Neural crest cell (in vitro differentiated cells): ENCODE measurements at places on chromosomes 1 and 21. TPM values are rescaled to one million over a fixed set of nuclear protein-coding genes. Genes with fewer than 3 reads are reported as not detected.

The LRRC38 gene
- not detected in 2 replicates for total RNA-seq

The PTPN7 gene
- total RNA-seq = not detected in 2 replicates

The CD48 gene
- not detected in 2 replicates for total RNA-seq

The AMPD1 gene
- total RNA-seq = not detected in 2 replicates

The CELA3B gene
- total RNA-seq = not detected in 2 replicates

DNA sequence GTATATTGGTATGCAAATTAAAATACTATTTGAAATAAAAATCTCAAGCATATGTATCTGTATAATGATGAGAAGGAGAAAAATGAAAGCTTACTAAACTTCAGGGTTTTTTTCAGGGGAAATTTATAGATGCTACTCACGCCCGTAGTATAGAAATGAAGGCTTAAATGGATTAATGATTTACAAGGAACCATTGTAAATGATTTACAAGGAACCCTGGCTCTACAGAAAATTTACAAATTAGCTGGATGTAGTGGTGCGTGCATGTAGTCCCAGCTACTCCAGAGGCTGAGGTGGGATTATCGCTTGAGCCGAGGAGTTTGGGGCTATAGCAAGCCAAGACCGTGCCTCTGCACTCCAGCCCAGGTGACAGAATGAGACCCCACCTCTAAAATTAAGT lies 150.5 kb downstream of the PCBP3 start:
- DNase-seq = no peak

DNA sequence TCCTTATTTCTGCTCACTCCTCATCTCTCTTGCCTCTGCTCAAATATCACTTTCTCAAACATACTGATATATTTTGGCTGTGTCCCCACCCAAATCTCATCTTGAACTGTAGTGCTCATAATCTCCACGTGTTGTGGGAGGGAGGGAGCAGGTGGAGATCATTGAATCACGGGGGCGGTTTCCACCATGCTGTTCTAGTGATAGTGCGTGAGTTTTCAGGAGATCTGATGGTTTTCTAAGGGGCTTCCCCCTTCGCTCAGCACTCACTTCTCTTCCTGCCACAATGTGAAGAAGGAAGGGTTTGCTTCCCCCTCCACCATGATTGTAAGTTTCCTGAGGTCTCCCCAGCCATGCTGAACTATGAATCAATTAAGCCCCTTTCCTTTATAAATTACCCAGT lies 26.6 kb downstream of the ZBTB8OS start:
- DNase-seq = no peak

- no peak for DNase-seq
Observed at GRCh38 chr1:186578325-186579016, 101.8 kb downstream of the PTGS2 start.

- no peak for DNase-seq
Observed at GRCh38 chr1:40092706-40093639, 4.1 kb downstream of the PPT1 start.

DNA sequence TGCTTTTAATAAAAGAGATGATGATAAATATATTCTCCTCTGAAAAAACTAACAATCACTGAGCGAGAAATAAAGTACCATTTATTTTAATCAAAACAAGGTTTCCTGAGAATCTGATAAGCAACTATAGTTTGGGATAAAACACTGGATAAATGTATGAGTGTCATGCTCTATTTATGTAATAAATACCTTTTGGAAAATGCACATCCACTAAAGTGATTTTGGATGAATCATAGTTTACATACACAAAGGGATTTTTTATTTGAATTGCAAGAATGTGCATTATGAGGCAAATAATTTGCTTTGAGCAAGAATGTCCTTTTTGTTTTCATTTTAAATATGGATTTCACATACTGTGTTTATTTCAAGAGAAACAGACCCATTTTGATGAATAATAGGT lies 1483.5 kb downstream of the MRPL39 start:
- no peak for DNase-seq

DNA sequence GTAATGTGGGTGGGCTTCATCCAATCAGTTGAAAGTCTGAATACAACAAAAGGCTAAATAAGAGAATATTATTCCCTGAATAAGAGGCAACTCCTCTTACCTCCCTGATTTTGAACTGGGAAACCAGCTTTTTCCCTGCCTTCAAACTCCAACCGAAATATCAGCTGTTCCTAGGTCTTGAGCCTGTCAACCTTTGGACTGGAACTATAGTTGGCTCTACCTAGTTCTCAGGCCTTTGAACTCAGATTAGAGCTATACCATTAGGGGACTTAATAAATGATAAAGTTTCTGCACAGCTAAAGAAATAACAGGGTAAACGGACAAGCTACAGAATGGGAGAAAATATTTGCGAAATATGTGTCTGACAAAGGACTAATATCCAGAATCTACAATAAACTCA lies 43.8 kb upstream of the BEND5 start:
- no peak for DNase-seq

DNA sequence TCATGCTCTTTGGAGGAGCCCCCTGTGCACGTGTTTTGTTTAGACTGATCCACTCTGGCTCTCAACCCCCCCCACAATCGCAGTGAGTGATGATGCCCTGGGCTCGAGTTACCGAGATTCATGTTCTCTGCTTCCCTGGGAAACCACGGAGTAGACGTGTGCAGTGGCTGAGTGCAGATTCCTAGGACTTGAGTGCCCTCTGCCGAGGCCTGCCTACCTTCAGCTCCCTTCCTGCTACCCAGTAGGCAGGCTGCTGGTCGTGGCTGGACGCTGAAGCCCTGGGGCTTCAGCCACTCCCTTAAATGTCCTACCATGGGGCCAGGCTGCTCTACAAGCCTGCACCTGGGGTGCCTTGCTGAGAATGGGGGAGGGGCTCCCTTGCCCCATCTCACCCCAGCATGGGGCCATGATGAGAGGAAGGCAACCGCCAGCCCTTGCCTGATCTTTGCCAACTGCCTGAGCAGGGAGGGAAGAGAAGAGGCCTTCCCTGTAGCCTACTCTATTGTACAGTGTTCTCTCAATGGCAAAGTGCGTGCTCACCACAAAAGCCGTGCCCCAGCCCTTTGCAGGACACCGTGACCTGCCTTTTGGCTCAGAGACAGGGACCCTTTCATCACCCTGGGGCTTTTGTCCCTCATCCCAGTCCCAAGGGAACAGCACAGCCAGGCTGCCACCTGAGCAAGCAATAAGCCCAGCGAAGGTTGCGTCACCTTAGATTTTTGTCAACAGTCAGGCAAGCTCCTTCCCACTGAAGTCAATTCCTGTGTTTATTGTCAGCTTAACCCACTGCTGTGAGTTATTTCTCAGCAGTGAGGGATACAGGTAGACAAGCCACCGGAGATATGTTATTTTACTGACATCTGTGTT lies 4.1 kb upstream of the GRIK3 start:
- no peak for DNase-seq

DNA sequence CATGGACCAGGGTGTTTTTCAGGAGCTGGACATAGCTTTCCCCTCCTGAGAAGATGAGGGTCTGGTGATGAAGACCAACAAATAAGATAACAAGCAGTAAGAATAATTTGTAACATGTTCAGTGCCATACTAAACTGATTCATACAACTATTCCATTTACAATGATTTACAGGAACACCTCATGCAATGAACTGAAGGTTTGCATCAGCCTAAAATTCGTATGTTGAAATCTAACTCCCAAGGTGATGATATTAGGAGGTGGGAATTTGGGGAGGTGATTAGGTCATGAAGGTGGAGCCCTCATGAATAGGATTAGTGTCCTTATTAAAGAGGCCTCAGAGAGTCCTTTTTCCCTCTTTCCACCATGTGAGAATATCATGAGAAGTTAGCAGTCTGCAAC lies 15.9 kb upstream of the NIBAN1 start:
- DNase-seq = no peak

DNA sequence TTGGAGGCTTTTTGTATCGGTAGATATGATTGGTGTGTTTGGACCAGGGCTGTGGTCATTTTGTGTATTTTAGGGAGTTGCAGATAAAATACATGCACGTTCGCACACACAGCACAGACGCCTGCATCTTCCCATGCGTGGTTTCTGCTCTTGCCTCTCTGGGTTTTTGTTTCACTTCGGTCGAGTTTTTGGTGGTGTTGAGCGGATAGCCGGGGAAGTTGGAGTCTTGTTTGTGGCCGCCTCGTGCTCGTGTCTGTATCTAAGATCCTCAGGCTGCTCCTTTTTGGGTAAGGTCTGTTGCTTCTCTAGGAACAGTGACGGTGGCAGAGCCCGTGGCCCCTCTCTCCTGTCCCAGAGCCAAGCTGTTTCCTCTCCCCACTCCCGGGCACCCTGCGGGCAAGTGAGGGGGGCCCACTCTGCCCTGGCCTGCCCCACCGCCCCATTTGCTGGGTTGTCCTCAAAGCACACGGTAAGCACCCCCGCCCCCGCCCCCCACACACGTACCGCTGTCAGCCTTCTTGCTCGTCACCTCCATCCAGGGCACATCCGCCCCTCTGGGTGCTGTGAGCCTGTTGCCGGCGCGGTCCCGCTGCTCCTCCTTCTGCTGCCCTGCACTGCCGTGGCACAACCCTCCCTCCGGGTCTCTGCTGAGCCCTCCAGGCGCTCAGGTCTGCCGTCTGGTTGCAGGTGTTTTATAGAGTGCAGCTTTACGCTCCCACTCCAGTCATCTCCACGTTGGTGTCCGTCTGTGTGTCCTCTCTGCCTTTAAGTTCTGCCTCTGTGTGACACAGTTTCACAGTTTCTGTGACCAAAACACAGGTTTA lies 51.9 kb downstream of the AGPAT3 start:
- no peak for DNase-seq

DNA sequence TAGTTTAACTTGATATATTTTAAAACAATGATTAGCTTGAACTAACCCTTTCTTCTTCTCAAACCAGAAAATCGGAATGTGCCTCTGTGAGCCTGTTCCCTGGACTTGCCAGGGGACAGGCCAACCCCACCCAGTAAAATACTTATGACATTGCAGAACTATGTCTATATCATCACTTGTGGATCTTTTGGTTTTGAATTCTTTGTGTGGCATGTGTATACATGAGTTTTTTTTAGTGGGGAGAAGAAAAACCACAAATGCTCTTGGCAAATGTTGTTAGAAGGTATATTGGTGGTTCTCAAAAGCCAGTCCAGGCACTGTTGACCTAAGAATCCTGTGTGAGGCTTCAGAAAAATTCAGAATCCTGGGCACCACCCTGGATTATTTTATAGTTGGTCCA lies 347.4 kb downstream of the SIPA1L2 start:
- DNase-seq = no peak

DNA sequence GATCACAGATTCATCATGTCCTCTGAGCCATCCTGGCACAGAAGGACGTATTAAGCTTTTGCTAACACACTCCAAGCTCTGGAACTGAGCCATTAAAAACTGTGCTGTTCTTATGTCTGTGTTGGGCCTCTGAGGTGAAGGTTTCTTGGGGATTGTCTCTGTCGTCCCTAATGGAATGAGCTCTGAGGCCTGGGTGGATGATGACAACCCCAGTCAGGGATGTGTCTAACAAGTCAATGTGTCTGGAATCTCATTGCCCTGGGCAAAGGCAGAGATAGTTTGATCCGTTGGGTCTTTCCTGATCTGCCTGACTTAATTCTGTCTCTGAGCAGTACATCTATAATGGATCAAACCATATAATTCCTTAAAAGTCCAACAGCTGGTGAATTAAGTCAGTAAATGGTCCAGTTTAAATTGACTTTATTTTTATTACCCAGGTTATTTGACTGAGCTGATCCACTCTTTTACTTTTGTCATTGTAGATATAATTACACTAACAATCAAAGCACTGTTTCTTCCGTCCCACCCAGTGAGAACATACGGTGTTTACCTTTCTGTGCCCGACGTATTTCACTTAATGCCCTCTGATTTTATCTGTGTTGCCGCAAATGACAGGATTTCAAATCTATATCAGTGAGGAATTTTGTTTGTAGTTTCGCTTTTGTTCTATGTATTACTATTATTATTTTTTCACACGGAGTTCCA lies 38.8 kb upstream of the OR2B11 start:
- no peak for DNase-seq

- DNase-seq = no peak
Observed at GRCh38 chr21:15127437-15127836, 62.6 kb upstream of the NRIP1 start.

DNA sequence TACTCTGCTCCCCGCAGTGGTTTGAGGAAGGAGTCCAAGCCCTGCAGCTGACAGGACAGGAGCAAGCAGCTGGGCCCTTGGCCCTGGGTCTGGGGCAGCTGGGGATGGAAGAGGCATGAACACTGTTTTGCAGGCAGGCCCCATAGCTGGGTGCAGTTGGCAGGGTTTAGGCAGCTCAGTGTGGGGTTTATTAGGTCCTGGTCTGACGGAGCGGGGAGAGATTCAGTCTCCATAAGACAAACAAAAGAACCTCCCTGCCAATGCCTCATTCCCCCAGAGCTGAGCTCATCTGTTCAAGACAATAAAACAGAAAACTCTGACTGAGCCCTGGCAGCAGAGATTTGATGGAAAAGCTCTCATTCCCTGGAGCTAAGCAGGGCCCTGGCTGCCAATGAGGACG lies 37.3 kb downstream of the OLFML2B start:
- no peak for DNase-seq

DNA sequence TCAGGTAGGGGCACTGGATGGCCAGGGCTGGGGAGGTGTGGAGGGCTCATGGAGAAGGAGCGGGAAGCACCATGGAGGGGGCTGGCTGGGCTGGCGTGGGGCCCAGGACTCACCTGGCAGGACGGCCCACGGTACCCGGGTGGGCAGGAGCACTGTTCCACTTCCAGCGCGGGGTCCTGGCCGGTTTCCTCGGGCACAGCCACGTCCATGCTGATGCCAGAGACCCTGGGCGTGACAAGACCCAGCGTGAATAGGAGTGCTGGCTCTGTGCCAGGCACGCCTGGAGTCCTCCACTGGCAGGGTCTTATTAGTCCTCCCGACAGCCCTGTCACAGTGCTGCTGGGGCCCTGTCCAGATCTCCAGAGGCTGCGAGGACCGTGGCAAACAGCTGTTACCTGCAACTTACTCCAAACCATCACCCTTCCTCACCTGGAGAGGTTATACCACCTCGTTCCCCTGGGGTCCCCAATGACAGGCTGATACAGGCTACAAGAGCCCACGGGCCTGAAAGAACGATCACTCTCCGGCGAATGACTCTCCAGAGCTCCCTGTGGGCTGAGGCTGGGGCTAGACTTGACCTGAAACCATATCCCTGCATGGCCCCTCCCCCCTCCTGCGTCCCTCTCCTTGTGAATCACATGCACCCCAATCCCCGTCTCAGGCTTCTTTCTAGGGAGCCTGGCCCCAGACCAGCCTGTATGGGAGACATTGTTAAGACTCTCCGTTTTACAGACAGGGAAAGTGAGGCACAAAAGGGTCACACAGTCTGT lies 62.1 kb downstream of the HSPG2 start:
- no peak for DNase-seq

DNA sequence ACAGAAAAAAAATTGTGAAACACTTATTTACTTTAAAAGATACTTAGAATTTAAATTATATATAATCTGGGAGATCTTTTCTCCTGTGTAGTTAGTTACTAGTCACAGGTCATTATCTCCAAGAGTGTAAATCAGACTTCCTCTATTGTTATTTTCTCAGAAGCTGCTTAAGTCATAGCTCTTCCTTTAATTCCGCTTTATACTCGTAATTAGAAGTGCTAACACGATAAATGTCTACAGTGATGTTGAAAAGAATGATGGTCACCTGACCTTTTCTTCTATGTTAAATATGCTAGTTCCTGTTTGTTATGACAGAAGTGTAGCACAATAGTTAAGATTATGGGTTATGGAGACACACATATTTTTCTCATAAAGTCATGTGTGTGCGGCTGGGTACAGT lies 123.6 kb downstream of the TGFB2 start:
- no peak for DNase-seq

GRCh38 chr21:33046455-33046854 lies 20.7 kb downstream of the OLIG2 start:
- no peak for DNase-seq
